Erythroblast (primary cell): ENCODE measurements at places on chromosomes 16 and 17.

GRCh38 chr17:4074831-4075495 lies 67.9 kb downstream of the ZZEF1 start:
- DNase-seq, result peak; percentile 78

DNA sequence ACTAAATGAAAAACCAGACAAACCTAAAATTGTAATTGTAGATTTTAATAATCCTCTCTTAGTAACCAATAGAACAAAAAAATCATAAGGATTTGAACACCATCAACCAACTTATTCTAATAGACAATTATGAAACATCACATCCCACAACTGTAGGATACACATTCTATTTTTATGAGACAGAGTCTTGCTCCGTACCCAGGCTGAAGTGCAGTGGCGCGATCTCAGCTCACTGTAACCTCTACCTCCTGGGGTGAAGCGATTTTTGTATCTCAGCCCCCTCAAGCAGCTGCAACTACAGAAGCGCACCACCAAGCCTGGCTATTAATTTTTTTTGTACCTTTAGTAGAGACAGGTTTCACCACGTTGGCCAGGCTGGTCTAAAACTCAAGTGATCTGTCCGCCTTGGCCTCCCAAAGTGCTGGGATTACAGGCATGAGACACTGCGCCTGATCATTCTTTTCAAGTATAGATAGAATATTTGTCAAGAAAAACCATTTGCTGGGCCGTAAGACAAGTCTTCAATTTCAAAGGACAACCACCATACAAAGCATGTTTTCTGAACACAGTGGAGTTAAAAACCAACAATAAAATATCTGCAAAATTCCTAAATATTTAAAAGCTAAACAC lies 49.8 kb downstream of the CREBBP start:
- no peak for DNase-seq

GRCh38 chr17:11797803-11798202 lies 199.5 kb downstream of the ZNF18 start:
- peak; percentile 15 for DNase-seq

DNA sequence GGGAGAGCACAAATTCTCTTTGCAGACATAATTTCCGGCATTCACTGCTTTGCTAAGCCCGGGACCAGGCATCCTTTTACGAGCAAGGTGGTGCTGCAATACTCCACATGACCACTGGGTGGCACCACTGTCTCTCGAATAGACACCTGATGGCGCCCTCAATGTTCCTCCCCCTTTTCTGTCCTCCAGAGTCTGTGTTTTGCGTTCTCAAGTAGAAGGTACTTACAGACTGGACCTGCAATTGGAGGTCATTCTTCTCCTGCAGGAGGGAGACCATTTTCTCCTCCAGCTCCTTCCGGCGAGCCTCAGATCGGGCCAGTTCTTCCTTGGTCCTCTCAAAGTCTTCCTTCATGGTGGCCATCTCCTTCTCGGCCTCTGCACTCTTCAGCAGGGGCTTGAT lies 45.2 kb downstream of the MYH13 start:
- peak; percentile 88 for DNase-seq

DNA sequence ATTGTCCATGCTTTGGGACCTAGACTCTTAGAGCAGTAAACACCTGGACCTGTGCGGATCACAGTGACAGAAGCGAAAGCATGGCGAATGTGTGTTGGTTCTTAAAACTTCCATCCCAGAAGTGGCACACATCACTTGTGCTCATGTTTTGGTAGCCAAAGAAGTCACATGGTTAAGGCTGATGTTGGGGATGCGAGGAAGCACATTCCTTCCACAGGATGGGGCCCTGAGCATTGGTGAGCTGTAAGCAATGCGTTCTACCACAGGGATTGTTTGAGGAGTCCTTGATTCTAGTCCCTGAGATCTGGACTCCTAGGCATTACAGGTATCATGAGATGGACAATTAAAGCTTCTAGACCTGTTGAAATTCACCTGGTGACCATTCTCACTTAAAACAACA lies 375.9 kb downstream of the UTP18 start:
- no peak for DNase-seq

- DNase-seq, result no peak
These were observed 918 bp upstream of the NLRC3 start for GRCh38 chr16:3578121-3578520.

DNA sequence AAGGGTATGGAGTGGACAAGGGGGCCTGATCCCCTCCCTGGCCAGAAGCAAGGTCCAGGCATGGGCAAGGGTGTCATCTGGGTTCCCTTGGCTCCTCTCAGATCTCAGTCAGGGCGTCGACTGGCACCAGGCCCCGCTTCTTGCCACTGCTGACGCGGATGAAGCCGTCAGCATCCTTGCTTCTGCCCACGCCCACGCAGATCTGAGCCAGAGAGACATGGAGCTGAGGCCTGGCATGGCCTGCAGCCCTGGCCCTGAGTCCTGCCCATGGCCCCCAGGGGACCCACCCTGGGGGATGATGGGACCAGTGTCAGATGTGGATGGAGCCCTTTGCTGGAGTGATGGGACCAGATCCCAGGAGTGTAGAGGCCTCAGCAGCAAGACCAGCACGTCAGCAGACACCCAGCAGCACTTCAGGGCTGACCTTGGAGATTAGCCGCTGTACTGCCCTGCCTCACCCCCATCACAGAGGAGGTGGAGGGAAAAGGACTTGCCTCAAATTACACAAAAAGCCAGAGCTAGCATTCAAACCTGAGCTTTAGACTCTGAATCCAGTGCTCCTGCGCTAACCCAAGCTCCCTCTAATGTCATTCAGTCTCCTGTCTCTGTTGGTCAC lies 12.2 kb downstream of the RPL19 start:
- no peak for DNase-seq

GRCh38 chr17:32970281-32970680 lies 21.4 kb upstream of the SPACA3 start:
- no peak for DNase-seq

DNA sequence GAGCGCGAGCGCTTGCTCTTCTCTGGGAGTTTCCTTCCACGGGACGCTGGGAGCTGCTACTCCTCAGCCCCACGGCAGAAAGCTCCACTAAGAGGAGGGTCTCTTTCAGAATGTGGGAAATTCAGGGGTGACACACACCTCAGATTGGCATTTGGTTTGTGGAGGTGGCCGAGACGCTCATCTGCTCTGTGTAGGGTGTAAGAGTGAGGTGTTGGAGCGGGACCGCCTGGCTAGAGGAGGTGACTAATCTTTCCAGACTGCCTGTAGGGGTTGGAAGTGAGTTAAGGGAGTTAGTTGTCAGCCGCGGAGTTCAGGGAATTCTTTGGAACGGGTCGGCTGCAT lies 735 bp downstream of the PSMD11 start:
- peak; percentile 79 for DNase-seq

DNA sequence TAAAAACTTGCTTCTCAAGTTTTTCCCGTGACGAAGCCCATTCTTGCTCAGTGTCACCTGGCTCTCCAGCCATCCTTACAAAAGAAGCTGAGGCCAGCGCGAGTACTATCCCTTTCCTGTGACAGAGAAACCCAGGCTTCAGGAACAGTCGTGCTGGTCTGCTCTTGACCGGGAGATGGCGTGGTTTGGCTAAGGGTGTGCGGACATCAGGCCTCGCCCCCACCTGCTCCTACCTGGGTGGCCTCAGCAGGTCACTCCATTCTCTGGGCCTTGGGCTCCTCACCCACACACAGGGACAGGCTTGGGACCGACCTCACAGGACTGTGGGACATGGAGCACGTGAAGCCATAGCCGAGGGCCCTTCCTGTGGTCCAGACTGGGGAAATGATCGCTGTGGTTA lies 75.2 kb upstream of the CIBAR2 start:
- DNase-seq, result no peak

- DNase-seq, result no peak
These were observed 198.4 kb downstream of the CYB561 start for GRCh38 chr17:63247706-63248105.

- no peak for DNase-seq
These were observed 39.6 kb upstream of the RPL38 start for GRCh38 chr17:74163836-74164235.

- no peak for DNase-seq
These were observed 36.9 kb downstream of the LGALS9 start for GRCh38 chr17:27667656-27668487.

- DNase-seq, result no peak
These were observed 149.4 kb upstream of the HS3ST3A1 start for GRCh38 chr17:13750816-13751793.

DNA sequence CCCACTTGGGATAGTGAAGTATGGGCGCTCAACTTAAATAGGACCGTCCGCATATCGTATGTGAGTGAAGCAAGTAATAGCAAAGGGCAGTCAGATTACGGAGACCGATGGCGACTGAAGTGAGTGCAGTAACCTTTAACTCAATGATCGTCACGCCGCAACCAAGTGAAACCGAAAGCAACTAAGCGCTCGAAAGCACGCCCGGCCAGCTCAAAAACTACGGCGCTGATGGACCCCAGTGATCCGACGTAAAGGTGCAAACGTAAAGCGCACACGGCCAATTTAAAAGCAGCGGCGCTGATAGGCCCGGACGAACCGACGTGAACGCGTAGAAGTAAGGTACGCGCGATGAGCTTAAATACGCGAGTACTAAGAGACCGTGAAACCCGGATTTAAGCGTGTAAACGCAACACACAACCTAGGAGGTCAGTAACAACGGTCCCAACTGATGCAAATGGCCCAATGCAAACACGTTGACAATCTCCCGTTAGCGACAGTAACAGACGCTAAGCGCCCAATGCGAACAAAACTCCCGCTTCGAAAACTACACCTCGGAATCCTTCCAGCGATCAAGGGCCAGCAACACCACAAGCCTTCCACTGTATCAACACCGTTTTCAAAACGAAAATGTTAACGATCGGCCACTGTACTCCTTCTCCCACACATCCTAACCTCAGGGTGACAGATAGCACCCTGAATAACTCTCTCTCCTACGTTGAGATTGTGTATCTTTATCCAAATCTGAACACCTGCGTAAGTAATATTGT lies 37.9 kb upstream of the ARL4D start:
- peak; percentile 97 for DNase-seq

- peak; percentile 33 for DNase-seq
These were observed 45.2 kb upstream of the SLC5A11 start for GRCh38 chr16:24800586-24800985.

DNA sequence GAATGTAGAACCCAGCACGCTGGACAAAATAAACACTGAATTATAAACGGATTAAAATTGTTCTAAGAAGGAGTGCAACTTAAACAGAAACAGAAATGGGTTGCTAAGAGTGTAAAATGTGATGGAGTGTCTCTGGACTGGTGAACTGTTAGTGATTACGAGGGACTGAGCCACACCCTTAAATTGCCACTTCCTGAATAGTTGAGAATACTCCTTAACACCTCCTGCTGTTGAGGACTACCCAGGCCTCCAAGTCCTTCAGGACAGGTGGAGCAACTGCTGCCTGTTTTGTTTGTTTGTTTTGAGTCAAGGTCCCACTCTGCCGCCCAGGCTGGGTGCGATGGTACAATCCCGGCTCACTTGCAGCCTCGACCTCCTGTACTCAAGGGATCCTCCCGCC lies 25.8 kb upstream of the IRF8 start:
- DNase-seq, result no peak

DNA sequence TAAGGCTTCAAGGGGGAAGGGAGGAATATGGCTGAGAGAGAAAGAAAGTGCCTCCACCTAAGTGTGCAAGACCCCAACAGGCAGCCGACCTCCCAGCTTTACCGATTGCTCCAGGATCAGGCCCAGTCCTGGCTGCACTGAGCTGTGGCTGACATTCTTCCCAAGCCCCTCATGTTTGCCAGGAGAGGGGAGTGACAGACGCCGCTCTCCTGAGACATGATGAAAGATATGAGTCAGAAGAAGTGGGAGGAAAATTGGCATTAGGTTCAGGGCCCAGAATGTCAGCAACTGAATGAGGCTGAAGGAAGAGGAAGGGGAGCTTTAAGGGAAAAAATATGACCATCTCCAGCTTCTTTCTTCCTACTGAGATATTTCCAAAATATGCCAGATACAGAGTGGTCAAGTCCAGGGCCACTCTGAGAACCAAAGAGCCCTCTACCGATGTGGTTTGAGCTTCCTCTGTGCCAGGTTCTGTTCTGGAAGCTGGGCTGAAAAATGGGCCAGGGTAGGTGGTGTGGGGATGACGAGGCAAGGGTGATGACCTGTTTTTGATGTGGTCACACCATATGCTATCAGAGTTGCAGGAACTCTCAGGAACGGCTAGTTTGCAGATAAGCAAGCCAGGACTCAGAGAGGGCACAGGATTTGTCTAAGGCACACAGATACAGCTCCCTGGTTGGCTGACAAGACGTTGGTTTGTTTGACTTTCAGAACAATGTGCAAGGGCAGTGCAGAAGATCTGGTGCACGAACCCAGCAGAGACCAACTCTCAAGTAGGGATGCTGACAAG lies 176.7 kb downstream of the SOX9 start:
- DNase-seq, result no peak

GRCh38 chr17:17079761-17080160 lies 37.5 kb downstream of the MPRIP start:
- no peak for DNase-seq

GRCh38 chr16:66603537-66604375 lies 748 bp upstream of the CMTM3 start:
- DNase-seq, result peak; percentile 18

- no peak for DNase-seq
These were observed 194.5 kb downstream of the FOXL1 start for GRCh38 chr16:86772671-86773353.

DNA sequence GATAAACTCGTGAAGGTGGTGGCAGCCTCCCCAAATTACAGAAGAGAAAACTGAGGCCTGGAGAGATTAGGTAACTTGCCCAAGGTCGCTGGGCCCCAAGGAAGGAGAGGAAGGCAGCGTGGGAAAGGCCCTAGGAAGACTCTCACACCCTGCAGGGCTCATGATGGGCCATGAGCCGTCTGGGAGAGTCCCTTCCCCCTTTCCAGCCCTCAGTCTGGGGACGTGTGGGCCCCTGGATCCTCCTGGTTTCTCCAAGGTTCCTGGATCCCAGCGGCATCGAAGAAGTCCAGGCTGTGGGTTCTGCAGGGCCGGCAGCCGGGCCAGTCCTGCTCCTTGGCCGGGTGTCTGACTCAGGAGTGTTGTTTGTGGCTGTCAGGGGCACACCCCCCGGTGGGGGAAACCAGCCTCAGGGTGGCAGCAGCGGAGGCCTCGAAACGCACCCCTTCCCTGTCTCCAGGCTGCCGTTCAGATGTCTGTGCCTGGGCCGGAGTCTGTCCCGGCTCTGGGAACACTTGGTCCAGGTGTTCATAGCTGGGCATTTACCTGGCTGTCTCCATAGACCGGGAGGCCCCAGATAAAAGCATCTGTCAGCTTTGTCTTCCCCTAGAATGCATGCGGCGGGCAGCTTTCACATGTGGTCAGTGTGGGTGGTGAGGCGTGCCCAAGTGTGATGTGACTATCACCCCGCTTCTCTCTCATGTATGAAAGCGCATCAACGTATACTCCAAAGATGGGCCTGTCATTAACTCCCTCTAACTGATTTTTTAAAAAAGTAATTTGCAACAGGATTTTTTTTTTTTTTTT lies 3.7 kb upstream of the RAP1GAP2 start:
- DNase-seq, result no peak

DNA sequence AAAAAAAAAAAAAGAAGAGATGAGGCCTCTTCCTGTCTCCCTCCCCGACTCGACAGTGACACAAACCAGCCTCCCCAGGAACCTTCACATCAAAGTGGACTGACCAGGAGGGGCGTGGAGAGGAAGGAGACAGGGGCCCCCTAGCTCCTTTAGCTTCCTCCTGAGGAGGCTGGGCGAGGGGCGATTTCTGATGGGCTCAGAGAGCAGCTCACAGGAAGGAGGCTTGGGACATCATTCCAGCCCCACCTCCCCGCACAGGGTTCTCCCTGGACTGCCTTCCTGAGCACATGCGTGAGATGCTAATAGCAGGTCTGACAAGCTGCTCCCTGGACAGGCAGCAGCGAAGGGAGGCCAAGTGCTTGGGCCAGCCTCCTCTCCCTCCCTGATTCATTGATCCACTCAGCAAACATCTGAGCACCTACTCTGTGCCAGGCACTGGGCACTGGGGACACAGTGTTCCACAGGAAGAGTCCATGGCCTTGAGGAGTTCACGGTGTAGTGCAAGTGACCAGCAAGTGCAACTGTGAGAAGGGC lies 14.4 kb upstream of the DOK4 start:
- DNase-seq, result no peak
